AG09309 (cell line): ENCODE measurements at places on chromosomes 6 and 20.

- no peak for DNase-seq
These were observed 144.7 kb downstream of the HIVEP2 start for GRCh38 chr6:142800240-142800639.

DNA sequence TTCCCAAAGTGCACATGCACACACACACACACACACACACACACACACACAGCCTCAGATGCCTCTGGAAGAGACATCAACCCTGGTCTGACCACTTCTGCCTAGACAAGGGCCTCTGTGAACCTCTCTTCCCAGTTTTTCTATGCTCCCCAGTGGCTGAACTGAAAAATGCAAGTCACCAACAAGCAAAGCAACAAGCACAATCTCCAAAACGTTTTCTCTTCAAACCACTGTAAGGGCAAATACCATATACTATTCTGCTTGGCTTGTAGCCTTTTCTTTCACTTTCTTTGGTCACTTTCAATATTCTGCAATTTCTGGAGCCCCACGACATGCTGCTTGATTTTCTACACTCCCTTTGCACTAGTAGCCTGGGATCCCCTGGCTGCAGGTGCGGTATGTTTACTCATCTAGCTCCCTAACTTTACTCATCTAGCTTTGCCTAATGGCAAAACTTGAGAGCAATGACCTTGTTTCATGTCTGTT, 121.4 kb upstream of the DST start:
- DNase-seq: no peak

DNA sequence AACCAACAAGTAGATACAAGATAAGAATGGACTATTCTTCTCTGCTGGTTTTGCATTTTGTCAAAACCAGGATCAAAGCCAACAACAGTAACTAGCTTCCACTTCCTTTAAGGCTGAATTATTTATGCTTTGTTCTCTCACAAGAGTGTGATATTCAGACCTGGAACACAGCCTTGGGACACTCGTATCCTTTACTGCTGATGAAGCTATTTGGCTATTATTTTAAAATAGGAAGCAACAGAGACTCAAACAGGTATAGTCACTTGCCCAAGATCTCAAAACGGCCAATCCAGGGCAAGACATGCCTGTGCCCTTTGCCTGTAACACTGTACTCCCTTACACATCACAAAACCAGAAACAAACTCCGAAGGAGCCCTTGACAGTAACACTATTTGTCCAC, 19.9 kb downstream of the SPTLC3 start:
- DNase-seq: no peak

GRCh38 chr6:129575378-129576118, 134.4 kb downstream of the ARHGAP18 start:
- DNase-seq: peak; percentile 28

- DNase-seq: no peak
These were observed 431.7 kb downstream of the CDKAL1 start for GRCh38 chr6:20965915-20966314.

GRCh38 chr6:93087606-93088005, 331.8 kb downstream of the EPHA7 start:
- no peak for DNase-seq

GRCh38 chr6:25315194-25316177, 36.3 kb downstream of the CARMIL1 start:
- DNase-seq: no peak

DNA sequence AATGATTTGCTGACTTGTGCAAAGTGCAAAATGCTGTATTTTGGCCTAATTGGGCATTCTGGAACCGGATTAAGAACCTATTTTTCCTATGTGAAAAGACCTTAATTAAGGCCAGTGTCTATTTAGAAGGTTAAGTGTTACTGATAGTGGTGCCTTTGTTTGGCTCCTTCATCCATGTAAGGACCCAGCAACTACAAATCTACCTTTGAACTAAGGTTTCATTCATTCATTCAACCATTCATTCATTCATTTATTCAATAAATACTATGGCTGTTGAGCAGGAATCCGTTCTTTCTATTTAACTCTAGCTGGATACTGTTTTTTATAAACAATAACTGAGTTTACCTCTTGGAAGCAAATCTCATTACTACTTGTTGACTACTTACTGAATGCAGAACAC, 33.6 kb downstream of the MAPK14 start:
- no peak for DNase-seq

GRCh38 chr6:15615802-15616201, 47.0 kb downstream of the DTNBP1 start:
- no peak for DNase-seq

GRCh38 chr6:138571181-138571580, 71.9 kb upstream of the NHSL1 start:
- DNase-seq: no peak

- no peak for DNase-seq
These were observed 34.6 kb upstream of the NKX2-2 start for GRCh38 chr20:21548390-21549035.

DNA sequence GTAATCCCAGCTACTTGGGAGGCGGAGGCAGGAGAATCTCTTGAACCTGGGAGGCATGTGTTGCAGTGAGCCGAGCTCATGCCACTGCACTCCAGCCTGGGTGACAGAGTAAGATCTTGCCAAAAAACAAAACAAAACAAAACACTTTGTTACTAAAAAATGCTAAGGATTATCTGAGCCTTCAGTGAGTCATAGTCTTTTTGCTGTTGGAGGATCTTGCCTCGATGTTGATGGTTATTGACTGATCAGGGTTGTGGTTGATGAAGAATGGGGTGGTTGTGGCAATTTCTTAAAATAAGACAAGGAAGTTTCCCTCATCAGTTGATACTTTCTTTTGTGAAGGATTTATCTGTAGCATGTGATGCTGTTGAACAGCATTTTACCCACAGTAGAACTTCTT, 196.8 kb upstream of the HDDC2 start:
- DNase-seq: no peak

- no peak for DNase-seq
These were observed 778.5 kb downstream of the MAFB start for GRCh38 chr20:39910536-39910935.

DNA sequence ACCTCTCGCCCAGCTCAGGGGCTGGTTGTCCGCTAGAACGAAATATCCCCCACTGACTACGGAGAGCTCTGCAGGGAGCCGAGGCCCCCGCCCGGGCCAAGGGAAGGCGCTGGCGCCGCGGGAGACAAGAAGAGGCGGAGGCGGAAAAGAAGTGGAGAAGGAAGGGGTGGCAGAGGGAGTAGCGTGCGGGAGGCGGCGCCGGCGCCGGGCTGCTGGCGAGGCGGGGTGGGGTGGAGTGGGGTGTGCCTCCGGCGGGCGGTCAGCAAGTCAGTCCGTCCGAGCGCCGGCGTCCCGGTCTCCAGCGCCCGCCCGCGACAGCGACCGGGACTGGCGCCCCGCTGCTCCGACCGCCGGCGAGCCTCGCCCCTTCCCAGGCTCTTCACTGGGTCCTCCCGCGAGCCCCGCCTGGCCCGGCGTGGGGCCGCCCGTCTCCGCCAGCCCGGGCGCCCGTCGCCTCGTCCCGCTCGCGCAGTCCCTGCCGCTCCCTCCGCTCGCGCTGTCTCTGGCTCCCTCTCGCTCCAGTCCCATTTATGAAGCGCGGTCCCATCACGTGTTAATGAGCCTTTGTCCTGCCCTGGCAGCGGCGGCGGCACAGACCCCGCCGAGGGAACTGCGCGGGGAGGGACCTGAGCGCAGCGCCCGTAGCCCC, at the start of gene CNR1:
TSS of gene CNR1 (minus strand) at position 504 of the 649 bp plus-strand sequence. CDS start 21,073 bp downstream, outside the sequence.
- DNase-seq: no peak

DNA sequence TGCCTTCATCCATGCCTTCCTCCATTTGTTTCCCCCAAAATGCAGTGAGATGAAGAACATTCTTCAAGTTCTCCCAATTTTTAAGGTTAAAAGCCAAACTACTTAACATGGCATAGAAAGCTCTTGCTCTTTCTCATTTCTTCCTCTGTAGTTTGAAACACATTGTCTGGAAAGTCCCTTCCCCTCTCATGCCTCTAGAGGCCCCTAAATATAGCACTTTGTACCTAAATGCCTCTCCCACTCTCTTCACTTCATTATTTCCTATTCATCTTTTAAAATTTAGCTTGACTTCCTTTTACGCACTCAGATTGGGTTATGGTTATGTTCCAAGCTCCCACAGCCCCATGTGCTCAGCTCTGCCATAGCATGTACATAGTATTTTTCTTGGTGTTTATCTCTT, 389.3 kb downstream of the HDGFL1 start:
- DNase-seq: no peak

GRCh38 chr6:31799781-31800180, 4.2 kb upstream of the VARS1 start:
- DNase-seq: no peak

DNA sequence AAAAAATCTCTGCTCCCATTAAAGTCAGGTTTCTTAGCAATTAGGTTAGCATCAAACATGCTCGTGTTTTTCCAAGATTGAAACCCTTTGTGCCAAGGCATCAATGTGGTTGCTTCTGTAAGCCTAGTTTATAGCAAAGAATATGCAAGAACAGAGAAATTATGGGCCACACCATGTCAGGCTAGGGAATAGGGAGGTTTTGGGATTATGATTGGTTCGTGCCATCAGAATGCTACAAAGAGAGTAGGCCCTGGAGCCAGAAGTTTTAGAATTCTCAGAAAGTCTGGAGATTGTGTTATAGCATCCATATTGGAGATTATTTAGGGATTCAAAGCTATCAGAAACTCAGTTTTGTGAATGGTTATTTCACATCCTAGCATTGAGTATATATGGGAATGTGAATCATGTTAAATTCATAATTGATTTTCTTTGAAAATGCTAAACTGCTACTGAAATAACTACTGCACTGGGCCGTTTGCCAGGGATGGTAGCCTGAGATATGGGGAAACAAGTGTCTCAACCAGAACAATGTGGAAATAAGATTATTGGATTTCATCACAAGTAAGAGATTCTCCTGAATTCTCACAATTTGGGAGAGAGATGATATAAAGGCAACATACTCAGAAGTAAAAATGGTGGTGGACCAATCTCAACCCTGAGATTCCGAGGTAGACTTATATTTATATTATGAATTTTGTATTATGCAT, 45.3 kb downstream of the ZNF292 start:
- DNase-seq: peak; percentile 32

DNA sequence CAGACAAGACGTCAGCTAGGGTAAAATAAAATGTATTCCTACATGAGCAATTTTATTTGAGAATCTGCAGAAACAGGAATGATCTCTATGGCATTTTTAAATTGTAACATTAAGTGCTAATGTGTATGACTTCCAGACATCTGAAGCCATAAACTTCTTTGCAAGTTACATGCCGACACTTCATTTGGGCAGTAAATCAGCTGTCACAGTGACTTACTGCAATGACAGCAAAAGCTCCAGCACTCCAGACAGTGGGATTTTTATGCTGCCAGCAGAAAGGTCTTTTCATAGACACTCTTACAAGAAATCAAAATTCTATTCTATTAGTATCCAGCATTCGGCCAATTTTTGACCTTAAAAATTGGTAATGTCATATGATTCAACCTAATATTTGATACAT, 156.3 kb upstream of the SNX9 start:
- no peak for DNase-seq

- no peak for DNase-seq
These were observed 23.0 kb downstream of the PYGB start for GRCh38 chr20:25270829-25271251.

DNA sequence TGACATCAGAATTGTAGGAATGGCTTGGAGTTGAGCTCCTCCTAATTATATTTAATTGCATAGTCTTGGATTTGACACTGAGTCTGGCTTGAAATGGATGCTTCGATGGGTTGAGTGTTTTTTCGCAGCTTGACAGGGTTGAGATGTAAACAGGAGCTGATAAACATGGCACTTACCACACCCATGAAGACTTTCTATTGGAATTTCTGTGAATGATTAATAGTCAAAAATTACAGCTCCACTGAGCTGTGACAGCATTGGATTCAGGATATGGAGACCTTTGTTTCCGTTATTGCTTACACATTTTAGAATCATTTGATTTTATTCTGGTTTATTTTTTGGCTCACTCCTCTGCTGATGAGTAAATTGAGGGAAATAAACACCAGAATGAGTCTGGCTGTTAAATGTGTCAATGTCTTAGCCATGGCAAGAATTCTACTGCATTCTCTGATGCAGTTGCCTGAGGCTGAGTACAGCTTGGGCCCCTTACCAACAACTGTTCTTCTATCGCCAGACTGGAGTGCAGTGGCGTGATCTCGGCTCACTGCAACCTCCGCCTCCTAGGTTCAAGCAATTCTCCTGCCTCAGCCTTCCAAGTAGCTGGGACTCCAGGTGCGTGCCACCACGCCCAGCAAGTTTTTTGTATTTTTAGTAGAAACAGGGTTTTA, 128.1 kb upstream of the DOK5 start:
- DNase-seq: no peak

GRCh38 chr6:149242883-149243282, 74.6 kb upstream of the TAB2 start:
- DNase-seq: no peak

DNA sequence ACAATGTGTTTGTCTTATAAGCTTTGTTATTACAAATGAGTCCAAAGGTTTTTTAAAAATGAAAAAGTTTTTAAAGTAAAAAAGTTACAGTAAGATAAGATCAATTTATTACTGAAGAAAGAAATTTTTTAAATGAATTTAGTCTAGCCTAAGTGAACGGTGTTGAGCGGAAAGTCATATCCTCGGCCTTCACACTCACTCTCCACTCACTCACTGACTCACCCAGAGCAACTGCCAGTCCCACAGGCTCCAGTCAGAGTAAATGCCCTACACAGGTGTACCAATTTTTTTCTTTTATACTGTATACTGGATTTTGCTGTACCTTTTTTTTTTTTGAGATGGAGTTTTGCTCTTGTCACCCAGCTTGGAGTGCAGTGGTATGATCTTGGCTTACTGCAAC, 42.7 kb upstream of the AGPAT4 start:
- DNase-seq: no peak

- no peak for DNase-seq
These were observed 368.5 kb downstream of the TBC1D32 start for GRCh38 chr6:120965814-120966213.
